CD4-positive, alpha-beta T cell treated with Interleukin-6 for 4 hours (primary cell): ENCODE measurements at places on chromosomes 5 and 9.

DNA sequence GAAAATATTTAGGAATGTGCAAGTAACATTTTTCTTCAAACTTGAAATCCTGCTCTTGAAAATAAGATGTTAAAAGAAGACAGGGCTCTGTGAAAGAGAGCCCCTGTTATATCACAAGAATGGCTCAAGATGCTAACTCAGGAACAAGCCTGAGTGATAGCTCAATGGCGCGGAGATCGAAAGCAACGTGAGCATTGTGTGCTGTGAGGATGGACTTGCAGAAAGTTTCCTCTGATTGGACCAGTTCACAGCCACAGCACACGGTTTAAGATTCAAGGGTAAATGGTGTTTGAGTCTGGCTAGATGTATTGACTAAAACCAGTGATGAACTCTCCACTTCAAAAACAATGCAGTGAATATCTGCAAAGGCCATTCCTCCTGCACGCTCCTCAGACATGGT is 2387.0 kb downstream of the MAT2B start:
- no peak for DNase-seq

- DNase-seq = no peak
These were observed 111.8 kb upstream of the SEMA6A start for GRCh38 chr5:116686438-116686837.

- no peak for DNase-seq
These were observed 156.1 kb upstream of the SEMA6A start for GRCh38 chr5:116730706-116731105.

- DNase-seq = no peak
These were observed 236.3 kb downstream of the MCTP1 start for GRCh38 chr5:95048628-95049027.

DNA sequence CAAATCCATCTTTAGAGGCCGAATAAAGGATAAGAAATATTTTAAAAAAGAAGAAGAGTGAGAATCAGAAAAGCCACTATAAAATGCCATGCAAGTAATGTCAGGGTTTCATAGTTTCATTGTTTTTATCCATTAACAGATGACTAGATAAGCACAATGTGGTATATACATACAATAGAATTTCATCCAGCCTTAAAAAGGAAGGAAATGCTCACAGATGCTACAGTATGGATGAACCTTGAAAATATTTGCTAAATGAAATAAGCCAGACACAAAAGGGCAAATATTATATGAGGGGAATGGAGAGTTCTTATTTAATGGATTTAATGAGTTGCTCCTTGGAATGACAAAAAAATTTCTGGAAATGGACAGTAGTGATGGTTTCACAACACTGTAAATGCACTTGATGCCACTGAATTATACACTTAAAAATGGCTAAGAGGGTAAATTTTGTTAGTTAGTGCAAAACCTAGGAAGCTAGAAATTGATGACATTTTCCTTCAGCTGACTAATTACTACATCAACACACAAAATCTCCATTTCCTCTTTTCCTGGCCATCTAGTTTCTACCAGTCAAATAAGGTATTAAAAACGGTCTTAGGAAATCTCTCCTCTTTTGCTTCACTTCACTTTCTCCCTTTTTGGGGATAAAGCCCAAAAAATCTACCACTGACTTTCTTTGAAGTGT is 86.6 kb downstream of the GNA14 start:
- no peak for DNase-seq

- no peak for DNase-seq
These were observed 224.2 kb downstream of the SNX18 start for GRCh38 chr5:54741711-54742110.

- DNase-seq = no peak
These were observed 760.6 kb downstream of the TLE1 start for GRCh38 chr9:80928697-80929096.

DNA sequence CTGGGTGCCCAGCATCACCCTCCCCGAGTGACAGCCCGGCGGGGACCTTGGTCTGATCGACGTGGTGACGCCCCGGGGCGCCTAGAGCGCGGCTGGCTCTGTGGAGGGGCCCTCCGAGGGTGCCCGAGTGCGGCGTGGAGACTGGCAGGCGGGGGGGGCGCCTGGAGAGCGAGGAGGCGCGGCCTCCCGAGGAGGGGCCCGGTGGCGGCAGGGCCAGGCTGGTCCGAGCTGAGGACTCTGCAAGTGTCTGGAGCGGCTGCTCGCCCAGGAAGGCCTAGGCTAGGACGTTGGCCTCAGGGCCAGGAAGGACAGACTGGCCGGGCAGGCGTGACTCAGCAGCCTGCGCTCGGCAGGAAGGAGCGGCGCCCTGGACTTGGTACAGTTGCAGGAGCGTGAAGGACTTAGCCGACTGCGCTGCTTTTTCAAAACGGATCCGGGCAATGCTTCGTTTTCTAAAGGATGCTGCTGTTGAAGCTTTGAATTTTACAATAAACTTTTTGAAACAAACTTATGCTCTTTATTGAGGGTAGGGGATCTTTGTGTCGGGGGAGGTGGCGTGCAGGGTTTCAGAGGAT is 1.3 kb downstream of the GADD45G start:
- DNase-seq = peak; percentile 44

DNA sequence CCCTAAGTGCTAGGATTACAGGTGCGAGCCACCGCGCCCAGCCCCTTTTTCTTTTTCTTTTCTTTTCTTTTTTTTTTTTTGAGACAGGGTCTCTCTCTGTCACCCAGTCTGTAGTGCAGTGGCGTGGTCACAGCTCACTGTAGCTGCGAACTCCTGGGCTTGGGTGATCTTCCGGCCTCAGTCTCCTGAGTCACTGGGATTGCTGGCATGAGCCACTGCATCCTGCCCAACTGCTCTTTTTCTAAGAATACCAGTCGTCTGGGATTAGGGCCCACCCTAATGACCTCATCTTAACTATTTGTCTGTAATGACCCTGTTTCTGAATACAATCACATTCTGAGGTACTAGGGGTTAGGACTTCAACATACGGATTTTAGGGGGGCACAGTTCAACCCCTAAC is 34.1 kb upstream of the NANS start:
- DNase-seq = no peak

- no peak for DNase-seq
These were observed 175.2 kb downstream of the GAPVD1 start for GRCh38 chr9:125436613-125437443.

DNA sequence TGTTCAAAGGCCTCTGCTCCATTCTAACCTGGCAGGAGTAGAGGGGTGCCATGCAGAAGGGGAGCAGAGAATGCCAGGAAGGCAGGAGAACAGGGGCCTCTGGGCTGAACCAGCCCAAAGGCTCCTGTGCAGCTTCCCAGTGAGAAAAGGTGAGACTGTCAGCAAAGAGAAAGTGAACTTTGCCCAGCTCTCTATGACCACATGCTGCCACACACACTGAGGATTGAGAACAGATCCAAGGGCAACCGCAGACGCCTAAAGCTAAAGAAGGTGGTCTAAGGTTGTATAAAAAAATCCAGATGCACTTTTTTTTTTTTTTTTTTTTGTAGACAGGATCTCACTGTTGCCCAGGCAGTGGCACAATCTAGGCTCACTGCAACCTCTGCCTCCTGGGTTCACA is 51.4 kb downstream of the ALDH7A1 start:
- no peak for DNase-seq

DNA sequence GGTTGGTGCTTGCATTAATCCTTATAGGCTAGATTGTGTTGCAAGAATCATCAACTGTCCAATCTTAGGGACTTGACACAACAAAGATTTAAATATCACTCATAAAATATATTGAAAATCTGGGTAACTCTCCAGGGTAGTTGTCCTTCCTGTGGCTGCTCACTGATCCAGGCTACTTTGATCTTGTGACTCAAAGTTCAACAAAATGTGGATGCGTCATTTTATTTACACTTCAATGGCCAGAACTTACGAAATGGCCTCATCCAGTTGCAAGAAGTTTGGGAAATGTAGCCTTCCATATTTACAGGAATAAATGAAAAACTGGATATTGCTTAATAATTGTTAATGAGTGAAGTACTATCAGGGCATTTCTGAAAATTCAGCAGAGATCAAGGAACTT is 235.5 kb upstream of the ACTBL2 start:
- no peak for DNase-seq

DNA sequence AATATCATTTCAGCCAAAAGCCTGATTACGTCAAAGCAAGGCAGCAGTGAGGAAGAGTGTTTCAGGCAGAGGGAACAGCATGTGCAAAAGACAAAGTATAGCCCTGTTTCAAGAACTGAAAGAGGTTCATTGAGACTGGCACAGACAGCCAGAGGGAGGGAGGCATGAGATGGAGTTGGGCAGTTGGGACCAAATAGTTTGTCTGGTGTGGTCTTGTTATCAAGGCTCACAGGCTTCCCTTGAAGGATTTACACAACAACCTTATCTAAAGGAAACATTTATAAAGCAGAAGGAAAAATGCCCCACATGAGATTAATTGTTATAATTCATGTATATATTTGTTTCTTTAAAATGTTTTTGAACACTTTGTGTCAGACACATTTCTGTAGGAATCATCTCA is 253.3 kb downstream of the DMAC1 start:
- DNase-seq = no peak

GRCh38 chr5:8458038-8458383 is 589.1 kb downstream of the MTRR start:
- DNase-seq = no peak

DNA sequence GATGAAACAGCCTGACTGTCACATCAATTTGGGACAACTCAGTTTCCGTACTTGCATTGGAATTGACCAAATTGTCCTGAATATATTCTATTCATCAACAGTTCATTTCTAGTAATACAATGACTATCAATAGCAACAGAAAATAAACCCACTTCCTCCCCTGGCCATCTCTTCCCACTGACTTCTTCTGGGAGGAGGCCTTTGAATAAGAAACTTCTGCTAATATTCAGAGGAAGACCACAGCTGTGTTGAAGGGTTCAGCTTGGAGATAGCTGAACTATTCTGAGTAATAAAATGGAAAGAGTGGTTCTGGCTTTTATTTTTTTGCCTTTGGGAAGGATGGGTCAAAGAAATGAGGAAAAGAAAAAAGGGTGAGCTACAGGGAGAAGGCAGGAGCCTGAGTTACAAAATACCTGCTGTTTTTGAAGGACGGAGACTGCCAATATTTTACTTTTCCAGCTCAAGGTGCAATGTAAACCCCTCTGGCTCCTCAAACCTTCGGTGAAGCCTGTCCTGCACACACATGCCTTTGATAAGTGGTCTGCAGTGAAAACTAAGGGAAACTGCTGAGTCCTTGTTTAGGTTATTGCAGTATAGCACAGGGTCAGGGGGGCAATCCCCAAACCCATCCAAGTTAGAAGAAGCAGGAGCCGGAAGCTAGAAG is 29.9 kb downstream of the FYB1 start:
- DNase-seq = no peak

GRCh38 chr9:68728731-68729130 is 23.7 kb downstream of the PIP5K1B start:
- no peak for DNase-seq

DNA sequence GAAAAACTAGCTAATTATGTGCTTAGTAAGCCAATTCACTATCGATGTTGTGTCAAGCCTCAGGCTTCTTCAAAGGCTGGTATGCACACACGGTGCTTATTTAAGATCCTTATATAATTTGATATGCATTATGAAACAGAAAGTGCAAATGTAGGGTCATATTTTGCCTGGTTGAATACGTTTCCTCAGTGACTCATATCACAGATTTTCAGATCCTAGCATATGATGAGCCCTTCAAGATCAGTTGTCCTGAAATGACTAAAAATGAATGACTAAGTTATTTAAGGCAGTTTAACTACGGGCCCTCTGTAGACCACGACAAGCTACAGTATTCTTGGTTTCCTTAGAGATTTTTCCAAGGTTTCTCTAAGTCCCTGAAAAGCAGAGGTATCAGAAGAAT is 778.3 kb downstream of the PRELID2 start:
- no peak for DNase-seq

GRCh38 chr9:83413367-83413766 is 124.8 kb downstream of the FRMD3 start:
- no peak for DNase-seq

DNA sequence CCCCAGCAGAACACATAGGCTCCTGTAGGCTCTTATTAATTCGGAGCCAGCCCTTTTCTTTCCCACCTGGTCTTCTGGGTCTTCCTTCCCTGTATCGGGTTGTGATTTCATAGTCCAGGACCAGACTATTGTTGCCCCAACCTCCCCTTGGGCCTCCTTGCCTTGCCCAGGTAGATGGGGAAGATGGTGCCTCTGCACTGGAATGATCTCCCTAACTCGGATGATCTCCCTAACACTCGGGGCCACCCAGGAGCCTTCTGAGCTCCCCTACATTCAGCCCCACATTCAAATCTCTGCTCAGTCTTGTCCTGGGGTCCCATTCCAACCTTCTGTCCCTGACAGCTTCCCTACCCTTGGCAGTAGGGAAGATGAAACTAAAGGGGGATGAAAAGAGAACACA is 2.7 kb upstream of the IRF1 start:
- no peak for DNase-seq

DNA sequence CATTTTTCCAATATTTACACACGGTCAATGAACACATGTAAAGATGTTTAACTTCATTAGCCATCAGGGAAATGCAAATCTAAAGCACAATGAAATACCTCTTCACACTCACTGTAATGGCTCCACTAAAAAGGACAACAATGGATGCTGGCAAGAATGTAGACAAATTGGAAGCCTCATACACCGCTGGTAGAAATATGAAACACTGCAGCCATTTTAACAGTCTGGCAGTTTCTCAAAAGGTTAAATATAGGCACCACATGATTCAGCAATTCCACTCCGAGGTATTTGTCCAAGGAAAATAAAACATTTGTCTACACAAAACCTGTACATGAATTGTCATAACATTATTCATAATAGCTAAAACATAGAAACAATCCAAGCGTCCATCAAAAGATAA is 20.0 kb downstream of the RNF145 start:
- no peak for DNase-seq

GRCh38 chr5:56760723-56761122 is 54.6 kb upstream of the MAP3K1 start:
- DNase-seq = no peak
